Tibial nerve (tissue), 4 donors: ENCODE measurements at places on chromosomes 5 and 9. TPM values are rescaled to one million over a fixed set of nuclear protein-coding genes. Genes with fewer than 3 reads are reported as not detected.
A peak's percentile ranks its signal among the peaks of the same experiment; 100 is the strongest.

NCBP1 gene
- 25.1 TPM for total RNA-seq

ZFAND5 gene
- total RNA-seq, result 1,573 TPM

C5orf34 gene
- 2.0 TPM for total RNA-seq

CARTPT gene
- total RNA-seq, result not detected

GPR150 gene
- total RNA-seq, result 3.0 TPM

SVEP1 gene
- total RNA-seq, result 97.8 TPM

CLIC3 gene
- total RNA-seq, result 120 TPM

- H3K4me1 ChIP-seq, result peaks cover 17% of the 10 kb centered on the region
- no peak for DNase-seq
- H3K27me3 ChIP-seq, result no peaks in the 10 kb centered on the region
- H3K4me3 ChIP-seq, result peak overlapping the region; percentile 92
- no peaks in the 10 kb centered on the region for H3K36me3 ChIP-seq
- no peak overlapping the region for H3K27ac ChIP-seq
These were observed 1.2 kb downstream of the CKS2 start for GRCh38 chr9:89312222-89312571.

DNA sequence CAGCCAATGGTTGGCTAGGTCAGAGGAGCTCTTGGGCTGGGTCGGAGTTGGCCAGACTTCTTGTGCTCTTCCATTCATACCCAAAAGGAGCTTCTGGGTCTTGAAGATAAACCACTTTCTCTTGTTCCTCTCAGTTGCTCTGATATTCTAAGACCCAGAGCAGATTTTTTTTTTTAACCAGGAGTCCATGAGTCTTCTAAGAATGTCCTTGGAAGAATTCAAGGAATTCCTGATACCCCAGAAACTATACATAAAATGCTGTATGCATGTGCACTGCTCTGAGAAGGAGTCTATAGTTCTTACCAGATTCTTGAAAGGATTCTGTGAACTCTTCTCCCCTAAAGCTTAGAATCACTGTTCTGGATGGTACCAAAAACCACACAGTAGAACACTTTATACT is 9.9 kb upstream of the PALM2AKAP2 start:
- H3K4me3 ChIP-seq, result no peak overlapping the region
- no peaks in the 10 kb centered on the region for H3K36me3 ChIP-seq
- no peak overlapping the region for H3K27ac ChIP-seq
- H3K27me3 ChIP-seq, result no peaks in the 10 kb centered on the region
- no peak for DNase-seq

GRCh38 chr9:89680547-89681467 is 76.0 kb downstream of the GADD45G start:
- H3K27ac ChIP-seq, result no peak overlapping the region
- no peak for DNase-seq
- no peaks in the 10 kb centered on the region for H3K4me1 ChIP-seq
- H3K27me3 ChIP-seq, result no peaks in the 10 kb centered on the region

- H3K36me3 ChIP-seq, result no peaks in the 10 kb centered on the region
- no peak for DNase-seq
- no peak overlapping the region for H3K27ac ChIP-seq
- H3K27me3 ChIP-seq, result no peaks in the 10 kb centered on the region
- no peaks in the 10 kb centered on the region for H3K4me1 ChIP-seq
These were observed 12.3 kb downstream of the PAPPA start for GRCh38 chr9:116165912-116166311.

DNA sequence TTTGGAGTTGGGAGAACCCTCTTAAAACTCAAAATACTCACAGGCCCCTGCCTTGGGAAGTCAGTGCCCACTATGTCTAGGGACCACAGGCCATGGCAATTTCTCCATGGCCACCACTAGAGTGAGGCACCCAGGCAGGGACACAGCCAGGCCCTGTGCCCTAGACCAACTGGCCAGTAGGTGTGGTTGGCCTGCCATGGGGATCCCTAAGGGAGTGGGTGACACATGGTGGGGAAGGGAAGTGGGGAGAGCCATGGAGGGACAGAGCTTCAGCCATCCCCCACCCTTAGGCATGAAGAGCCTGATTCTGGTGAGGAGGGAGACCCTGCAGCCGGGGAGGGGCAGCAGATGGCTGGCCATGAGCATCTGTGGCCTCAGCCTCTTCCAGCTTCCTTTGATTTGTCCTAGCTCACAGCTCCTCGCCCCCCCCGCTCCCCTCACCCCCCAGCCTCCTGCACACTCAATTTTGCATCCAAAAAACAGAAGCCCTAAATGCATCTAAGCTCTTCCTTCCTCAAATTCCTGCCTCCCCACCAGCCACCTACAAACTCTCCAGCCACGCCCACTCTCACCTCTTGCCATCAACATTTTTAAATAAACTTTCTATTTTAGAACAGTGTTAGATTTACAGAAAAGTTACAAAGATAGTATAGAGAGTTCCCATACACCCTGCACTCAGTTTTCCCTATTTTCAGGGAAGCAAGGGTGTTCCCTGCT is 1.6 kb upstream of the DBN1 start:
- H3K4me3 ChIP-seq, result no peak overlapping the region
- H3K36me3 ChIP-seq, result no peaks in the 10 kb centered on the region
- H3K27me3 ChIP-seq, result no peaks in the 10 kb centered on the region
- no peak overlapping the region for H3K27ac ChIP-seq
- H3K4me1 ChIP-seq, result peaks cover 21% of the 10 kb centered on the region
